ENCODE measurements at places on chromosomes 3 and 15.

DNA sequence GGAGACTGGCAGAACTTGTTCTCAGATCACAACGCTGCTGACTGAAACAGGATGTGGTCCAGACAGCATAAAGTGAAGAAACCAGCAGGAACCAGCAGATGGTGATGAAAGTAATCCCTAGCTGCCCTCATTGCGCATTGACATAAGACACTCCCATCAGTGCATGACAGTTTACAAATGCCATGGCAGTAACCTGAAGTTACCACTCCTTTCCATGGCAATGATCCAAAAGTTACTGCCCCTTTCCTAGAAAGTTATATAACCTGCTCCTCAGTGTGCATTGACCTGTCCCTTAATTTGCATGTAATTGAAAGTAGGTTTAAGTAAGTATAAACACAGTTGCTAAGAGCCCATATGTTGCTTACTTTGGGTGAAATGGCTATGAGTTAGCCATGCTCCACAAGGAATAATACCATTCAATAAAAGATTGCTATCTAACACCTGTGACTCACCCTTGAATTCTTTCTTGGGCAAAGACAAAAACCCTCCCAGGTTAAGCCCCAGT lies 149.1 kb upstream of the CD96 start:
- no peak for DNase-seq

- DNase-seq = no peak
Measured at GRCh38 chr3:45026038-45026437, at the start of gene CLEC3B. TSS of gene CLEC3B (plus strand) at chr3:45026303. CDS start at chr3:45026363, 60 bp downstream.

- DNase-seq = no peak
Measured at GRCh38 chr3:127383656-127384179, 95.9 kb upstream of the PRR20G start.

- no peak for DNase-seq
Measured at GRCh38 chr3:18533039-18533438, 107.9 kb upstream of the SATB1 start.

- no peak for DNase-seq
Measured at GRCh38 chr3:8421267-8421666, 80.4 kb upstream of the LMCD1 start.

DNA sequence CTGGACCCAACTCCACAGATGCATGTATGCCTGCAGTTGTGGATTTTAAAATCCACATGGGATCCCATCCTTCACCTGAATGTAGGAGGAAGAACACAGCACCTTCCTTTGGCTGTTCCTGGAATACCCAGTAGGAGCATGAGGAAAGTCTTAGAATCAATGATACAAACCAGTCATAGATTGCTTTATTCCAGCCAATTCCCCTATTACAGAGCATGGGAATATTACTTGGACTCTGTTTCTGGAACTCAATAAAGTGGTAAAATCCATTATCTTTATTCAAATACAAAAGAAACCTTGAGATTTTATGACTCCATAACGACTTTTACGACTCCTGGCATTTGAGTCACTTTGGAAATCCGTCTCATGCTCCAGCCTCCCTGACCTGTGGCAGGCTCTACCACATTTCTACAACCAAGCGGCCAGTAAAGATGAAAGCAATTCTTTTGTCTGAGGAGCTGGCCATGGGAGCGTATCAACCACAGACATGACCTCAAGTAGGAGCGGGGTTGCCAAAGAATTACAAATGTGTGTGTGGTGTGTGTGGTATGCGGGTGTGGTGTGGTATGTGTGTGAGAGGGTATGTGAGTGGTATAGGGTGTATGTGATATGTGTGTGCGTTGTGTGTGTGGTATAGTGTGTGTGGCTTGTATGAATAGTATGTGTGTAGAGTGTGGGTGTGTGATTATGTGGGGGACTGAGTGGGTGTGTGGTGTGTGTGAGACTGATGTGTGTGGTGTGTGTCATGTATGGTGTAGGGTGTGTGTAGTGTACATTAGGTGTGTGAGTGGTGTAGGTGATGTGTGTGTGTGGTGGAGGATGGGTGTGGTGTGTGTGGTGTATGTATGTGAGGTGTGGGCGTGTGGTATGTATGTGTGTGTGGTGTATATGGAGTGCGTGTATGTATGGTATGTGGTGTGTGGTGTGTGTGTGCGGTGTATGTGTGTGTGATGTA lies 40.0 kb downstream of the ARRDC4 start:
- DNase-seq = no peak

- no peak for DNase-seq
Measured at GRCh38 chr3:13025090-13025489, 48.1 kb downstream of the IQSEC1 start.

GRCh38 chr3:183698756-183699155 lies 1.2 kb downstream of the YEATS2 start:
- DNase-seq = no peak

GRCh38 chr3:13480340-13481318 lies 523 bp downstream of the HDAC11 start:
- no peak for DNase-seq

GRCh38 chr3:186444288-186444687 lies 82.3 kb upstream of the DGKG start:
- DNase-seq = no peak
